Activated T-helper 1 cell treated with Interleukin-2 at 50 U/mL for 16 hours (primary cell): ENCODE measurements at places on chromosomes 3 and 15.

DNA sequence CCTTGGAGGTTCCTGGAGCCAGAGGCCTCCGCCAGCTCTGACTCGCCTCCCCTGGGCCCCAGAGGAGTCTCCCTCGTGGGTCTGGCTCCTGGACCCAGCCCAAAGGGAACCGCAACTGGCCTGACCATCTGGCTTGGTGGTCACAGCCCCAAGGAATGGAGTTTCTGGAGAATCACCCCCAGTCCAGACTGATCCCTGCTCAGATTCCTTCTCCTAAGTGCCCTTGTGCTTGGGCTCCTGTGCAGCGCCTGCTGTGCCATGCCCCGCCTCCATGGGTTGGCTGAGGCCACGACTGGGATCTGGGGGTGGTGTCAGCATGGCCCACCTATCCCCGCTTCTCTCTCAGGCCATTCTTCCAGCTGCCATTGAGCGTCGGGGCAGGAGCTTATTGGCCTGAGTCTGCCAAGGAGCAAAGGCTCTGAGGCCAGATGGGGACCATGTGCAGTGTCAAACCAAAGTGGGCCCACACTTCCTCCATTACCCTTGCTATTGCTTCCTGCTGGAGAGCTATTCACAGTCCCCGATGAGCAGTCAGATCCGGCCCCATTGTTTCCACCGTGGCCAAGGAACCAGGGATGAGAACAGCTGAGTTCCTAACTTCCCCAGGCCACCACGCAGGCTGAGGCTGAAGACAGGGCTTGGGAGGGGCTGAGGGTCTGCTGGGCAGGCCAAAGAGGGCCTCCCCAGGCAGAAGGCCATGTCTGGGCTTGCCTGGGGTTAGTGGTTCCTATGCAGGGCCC, 19.0 kb downstream of the CSPG4 start:
- DNase-seq: no peak

DNA sequence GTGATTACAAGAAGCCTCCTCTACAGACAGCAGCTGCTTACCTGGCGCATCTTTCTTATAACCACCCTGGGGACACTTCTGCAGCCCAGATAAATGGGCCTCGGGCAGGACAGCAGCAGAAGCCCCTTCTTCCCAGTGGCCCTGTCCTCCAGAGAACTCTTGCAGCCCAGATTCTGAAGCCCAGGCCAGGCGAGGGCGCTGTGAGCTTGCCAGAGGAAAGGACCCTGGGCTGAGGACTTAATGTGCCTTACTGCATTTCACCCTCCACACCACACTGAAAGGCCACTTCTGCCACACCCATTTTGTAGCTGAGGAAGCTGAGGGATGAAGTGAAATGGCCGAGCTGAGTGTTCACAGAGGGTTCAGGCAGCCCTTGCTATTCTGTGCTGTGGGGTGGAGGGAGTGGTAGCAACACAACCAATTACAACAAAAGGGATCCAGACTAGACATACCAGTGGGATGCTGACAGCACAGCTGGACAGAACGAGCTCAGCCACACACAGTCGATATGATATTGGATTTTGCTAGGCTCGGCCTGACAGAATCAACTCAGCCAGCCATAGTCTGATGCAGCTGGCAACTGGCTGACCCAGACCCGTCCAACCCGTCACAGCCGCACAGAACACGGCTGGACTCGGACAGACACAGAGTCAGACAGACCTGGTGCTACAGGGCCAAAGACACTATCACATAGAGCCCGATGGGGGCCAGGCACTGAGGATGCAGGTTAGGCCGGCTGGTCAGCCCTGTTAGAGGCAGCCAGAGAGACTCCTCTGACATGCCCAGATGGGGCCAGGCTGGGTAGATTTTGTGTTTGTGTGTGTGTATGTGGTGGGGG, 7.3 kb downstream of the ACOX2 start:
- no peak for DNase-seq

DNA sequence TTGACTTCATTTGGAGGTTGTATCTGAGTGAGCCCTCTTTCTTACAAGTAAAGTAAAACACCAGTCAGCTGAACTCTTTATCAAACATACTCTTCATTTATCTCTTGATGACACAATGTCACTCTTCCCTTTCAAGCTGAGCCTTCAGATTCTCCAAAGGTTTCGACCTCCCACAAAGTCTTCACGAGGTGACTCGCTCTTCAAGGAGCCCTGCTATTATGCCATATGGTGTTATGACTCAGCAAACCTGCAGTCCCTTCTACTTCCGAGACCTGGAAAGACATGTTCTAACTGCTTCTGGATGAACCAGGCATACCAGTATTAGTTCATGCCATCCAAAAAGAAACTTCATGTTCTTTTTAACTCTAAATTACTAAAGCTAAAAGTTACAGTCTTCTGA, 23.1 kb downstream of the AADAC start:
- DNase-seq: no peak

- no peak for DNase-seq
These were observed 108.3 kb downstream of the TFDP2 start for GRCh38 chr3:142040941-142041491.

DNA sequence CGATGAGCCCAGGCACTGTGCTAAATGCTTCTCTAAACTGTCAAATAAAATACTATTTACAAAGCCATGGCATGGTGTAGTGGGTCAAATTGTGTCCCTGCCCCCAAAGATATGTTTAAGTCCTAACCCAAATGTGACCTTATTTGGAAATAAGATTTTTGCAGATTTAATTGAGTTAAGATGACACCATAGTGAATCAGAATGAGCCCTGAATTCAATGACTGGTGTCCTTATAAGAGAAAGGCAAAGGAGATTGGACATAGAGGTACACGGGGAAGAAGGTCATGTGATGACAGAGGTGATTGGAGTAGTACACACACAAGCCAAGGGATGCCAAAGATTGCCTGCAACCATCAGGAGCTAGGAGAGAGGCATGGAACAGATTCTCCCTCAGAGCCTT, 121.6 kb upstream of the VEPH1 start:
- no peak for DNase-seq

DNA sequence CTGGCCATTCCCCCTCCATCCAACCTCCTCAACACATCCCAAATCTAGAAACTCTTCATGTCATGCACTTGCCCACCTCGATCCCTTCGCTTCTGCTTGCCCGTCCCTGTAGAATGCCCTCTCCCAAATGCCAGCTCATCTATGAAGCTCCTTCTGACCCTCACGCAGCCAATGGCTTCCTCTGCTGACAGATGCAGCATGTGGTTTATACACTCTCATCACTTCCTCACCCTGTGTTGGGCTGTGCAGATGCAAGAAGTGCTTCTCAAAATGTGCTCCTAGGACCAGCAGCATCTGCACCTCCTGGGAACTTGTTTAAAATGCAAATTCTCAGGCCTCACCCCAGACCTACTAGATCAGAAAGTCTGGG, 51.7 kb downstream of the SEMA5B start:
- no peak for DNase-seq

GRCh38 chr3:30259730-30260129, 346.7 kb upstream of the TGFBR2 start:
- no peak for DNase-seq
